ENCODE measurements at places on chromosomes 2 and 18. TPM values are rescaled to one million over a fixed set of nuclear protein-coding genes. Genes with fewer than 3 reads are reported as not detected.

MC2R gene
- not detected for total RNA-seq

- peaks cover 6% of the 10 kb centered on the region for H3K27me3 ChIP-seq
- no peaks in the 10 kb centered on the region for H3K4me1 ChIP-seq
- no peaks in the 10 kb centered on the region for H3K36me3 ChIP-seq
- H3K27ac ChIP-seq, result no peak overlapping the region
- no peak for DNase-seq
- no peak overlapping the region for H3K4me3 ChIP-seq
Observed at GRCh38 chr2:153495725-153496124, 17.2 kb upstream of the RPRM start.

DNA sequence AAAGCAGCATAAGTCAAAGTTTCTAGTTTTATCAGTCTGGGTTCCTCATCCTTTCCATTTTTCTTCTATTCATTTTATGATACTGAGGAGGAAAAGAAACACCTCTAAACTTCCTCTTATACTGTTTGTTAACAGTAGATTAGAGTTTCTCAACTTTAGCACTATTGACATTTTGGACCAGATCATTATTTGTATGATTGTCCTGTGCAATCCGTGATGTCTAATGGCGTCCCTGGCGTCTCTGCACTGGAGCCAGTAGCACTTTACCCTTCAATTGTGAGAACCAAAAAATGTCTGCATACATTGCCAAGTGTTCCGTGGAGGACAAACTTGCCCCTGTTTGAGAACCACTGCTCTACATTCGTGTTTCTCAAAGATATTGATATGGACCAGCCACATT lies 25.2 kb downstream of the PTPN4 start:
- H3K36me3 ChIP-seq, result peaks cover 9% of the 10 kb centered on the region
- H3K27ac ChIP-seq, result no peak overlapping the region
- H3K4me1 ChIP-seq, result peaks cover 33% of the 10 kb centered on the region
- no peaks in the 10 kb centered on the region for H3K27me3 ChIP-seq

DNA sequence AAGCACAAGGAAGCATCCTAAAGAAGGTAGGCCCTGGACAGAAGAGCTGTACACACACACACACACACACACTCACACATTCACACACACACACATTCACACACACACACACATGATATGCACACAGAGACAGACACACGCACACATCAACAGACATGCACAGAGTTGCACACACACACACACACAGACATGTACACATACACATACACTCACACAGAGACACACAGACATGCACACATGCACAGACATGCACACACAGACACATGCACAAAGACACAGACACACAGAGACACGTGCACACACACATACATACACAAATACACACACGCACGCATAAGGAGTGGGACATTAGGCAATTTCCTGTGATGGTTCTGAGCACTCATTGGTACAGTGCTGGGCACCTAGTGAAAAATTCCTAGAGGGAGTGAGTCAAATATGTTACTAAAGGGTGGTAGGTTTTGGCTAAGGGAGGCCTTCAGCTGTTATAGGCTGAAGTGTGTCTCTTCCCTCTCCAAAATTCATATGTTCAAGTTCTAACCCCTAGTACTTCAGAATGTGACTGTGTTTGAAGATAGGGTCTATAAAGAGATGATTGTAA lies 26.4 kb downstream of the THNSL2 start:
- H3K4me1 ChIP-seq, result peaks cover 13% of the 10 kb centered on the region
- H3K27me3 ChIP-seq, result peaks cover 74% of the 10 kb centered on the region
- no peak overlapping the region for H3K4me3 ChIP-seq
- DNase-seq, result no peak
- no peaks in the 10 kb centered on the region for H3K36me3 ChIP-seq

GRCh38 chr2:103294420-103294819 lies 532.6 kb downstream of the TMEM182 start:
- H3K27ac ChIP-seq, result no peak overlapping the region
- no peaks in the 10 kb centered on the region for H3K36me3 ChIP-seq
- no peaks in the 10 kb centered on the region for H3K27me3 ChIP-seq
- H3K4me3 ChIP-seq, result no peak overlapping the region
- DNase-seq, result no peak

DNA sequence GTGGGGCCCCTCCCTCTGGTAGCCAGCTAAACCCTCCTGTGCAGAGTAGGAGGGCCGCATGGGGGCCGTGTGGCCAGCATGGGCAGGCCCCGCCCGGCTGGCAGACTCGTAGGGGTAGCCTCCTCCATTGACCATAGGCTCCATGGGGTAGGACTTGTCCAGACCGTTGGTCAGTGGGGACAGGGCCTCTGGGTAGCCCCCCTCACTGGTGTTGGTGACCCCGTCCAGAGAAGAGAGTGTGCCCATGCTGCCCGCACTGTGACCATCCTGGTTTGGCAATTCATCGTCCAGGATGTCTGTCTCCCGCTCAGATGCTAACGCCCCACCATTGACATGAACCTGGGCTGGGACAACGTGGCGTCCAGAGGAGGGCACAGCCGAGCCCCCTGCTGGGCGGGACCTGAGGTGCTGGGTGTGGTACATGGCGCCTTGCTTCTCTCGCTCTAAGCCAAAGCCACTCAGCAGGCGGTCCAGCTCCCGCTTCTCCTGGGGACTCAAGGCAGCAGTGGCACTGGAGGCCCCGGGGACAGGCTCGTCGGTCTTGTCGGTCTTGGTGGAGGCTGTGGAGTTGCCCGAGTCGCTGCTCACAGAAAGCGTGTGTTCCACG lies 154.3 kb downstream of the TNS1 start:
- H3K4me1 ChIP-seq, result peaks cover 99% of the 10 kb centered on the region
- H3K27ac ChIP-seq, result peak overlapping the region; percentile 95
- no peak for DNase-seq
- no peak overlapping the region for H3K4me3 ChIP-seq
- no peaks in the 10 kb centered on the region for H3K27me3 ChIP-seq
- H3K36me3 ChIP-seq, result peaks cover 83% of the 10 kb centered on the region

All from left ventricle myocardium inferior (tissue), 1 donor.